AG04450 (cell line): ENCODE measurements at places on chromosomes 4 and X. TPM values are rescaled to one million over a fixed set of nuclear protein-coding genes. Genes with fewer than 3 reads are reported as not detected.

The SRPX2 gene
- 87.1 and 92.9 TPM in 2 replicates for polyA plus RNA-seq

The RRH gene
- polyA plus RNA-seq = 0.07 and 0.15 TPM in 2 replicates

DNA sequence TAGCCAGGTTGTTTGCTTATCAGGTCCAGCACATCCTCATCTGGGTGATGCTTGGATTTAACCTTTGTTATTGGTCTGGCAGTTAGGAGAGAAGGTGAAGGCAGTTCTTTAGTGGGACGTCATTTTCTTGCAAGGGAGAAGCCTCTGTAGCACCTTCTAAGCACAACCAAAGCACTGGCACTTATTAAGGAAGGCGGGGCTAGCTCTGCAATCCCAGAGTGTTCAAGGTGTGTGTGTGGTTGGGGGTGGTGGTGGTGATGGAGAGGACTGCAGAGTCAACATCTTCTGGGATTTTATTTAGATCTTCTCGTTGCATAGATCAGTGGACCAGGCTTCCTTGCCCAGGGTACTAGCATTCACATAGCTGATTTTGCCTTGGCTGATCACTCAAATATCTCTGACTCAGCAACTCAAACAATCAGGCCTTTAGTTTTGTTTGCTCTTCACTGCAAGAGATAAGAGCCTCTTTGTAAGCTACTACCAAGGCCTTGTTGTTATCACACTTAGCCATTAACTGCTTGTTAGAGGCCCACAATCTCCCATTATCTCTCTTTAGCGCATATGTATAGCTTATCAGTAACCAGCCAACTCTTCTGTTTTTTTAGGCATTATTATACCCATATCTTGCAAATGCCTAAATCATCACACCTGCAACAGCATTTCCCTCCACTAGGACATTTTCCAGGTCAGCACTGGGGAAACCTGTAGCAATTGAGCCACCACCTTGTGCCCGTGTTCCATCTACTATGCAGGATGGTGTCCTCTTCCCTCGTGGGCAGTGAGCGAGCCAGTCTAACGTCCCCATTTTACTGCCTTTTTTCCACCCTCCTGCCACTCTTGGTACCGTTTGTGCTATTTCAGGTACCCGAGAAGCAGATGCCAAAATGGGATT, 36.5 kb upstream of the LINC00632 start:
- DNase-seq = no peak

GRCh38 chr4:154349829-154350228, 141.8 kb downstream of the DCHS2 start:
- no peak for DNase-seq

The F11 gene
- not detected in 2 replicates for polyA plus RNA-seq

DNA sequence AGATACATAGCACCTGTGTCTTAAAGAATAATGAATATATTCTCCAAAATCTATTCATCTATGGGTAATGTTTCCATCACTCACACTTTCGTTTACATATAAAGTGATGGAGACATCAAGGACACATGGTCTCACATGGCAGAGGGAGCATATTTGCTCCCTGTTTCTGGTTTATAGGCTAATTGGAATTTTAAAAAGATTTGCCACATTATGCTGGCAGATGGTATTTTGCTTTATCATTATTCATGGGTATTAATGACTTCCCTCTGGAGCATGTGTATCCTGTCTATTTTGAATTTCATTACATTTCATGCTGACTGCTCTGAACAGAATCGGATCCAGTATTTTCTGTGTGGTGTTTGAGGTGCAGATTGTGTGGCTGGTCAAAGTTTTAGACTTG, 79.0 kb downstream of the PDGFRA start:
- no peak for DNase-seq

DNA sequence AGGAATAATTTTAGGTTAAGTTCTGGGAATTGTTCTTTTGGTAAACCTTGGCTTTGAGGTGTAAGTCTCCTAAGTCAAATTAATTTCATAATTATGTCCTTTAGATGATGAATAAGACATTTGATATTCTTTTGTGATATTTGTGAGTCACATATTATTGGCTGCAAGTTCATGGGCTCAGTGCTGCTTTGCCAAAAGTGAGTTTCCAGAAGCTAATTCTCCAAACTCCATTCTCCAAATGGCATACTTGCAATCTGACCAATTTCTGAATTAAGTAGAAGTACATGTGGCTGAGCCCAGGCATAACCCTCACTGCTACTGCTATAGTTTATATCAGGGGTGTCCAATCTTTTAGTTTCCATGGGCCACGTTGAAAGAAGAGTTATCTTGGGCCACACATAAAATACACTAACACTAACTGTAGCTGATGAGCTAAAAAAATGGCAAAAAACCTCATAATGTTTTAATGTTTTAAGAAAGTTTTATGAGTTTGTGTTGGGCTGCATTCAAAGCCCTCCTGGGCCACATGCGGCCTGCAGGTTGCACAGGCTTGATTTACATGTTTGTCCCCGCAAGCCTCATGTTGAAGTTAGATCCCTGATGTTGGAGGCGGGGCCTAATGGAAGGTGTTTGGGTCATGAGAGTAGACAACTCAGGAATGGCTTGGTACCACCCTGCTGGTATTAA, 196.1 kb downstream of the ZNF330 start:
- DNase-seq = no peak

The STATH gene
- not detected in 2 replicates for polyA plus RNA-seq

DNA sequence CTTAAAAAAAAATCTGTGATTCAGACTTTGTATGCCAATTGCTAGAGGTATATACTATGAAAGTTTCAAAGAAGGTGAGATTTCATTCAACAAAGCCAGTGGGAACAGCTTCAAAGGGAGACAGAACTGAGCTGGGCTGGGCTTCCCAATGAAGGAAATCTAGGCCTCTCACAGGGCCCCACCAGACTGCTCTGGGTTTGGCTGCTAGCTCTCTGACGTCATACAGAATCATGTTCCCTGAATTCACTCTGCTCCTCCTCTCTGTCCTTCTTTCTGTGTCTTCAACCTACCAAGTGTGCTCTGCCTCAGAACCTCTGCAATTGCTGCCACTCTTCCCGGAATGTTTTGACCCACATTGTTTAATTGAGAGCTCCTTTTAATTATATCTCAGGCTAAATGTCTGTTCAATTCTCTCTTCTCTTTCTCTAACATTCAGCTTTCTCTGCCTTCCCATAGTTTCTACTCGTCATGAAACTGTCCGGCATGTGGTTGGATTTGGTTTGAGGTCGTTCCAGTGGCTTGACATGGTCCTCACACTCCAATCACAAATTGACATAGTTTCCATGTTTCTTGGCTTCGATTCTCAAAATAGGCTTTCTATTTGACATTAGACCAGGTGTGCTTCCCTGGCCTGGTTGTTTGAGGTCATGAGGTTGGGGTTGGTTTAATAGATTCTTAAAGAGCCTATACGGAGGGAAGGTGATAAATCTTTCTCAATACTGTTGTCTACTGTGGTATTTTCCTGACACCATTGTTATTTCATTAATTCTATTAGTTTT, 282.1 kb upstream of the EMCN start:
- DNase-seq = no peak

DNA sequence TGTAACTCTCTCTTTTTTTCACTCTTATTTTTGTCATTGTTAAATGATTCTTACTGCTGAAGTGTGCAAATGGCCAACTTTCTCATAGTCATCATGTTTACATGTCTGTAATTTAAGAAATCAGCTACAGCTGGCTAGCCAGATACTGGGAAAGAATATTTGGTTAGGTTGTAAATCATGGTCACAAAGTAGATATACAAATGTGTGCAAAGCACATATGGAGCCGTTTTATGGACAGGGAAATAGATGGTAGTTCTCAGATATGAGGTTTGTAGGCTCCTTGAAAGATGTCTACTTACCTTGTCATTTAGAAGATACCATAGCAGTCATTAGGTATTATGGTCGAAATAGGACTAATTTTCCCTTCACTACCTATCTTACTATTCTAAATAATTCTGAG, 430.4 kb downstream of the ADGRL3 start:
- DNase-seq = no peak

DNA sequence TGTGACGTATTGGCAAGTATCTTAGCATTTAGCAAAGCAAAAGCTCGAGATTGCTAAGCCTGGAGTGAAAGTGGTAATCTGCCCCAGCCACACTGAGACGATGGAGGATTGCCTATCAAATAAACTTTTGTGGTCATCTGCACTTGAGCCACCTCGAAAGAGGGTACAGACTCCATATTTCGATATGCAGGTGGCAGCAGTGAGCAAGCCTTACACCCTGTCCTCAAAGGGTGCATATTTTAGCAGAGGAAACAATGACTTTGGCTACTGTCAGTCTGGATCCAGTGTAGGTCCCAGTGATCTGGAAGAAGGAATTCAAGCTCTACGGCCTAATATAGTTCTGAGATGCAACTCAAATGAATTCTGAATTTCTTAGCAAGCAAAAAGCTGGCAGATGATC, 153.9 kb downstream of the ATG4A start:
- no peak for DNase-seq

- DNase-seq = no peak
These were observed 39.2 kb upstream of the USP9X start for GRCh38 chrX:41045960-41046567.

DNA sequence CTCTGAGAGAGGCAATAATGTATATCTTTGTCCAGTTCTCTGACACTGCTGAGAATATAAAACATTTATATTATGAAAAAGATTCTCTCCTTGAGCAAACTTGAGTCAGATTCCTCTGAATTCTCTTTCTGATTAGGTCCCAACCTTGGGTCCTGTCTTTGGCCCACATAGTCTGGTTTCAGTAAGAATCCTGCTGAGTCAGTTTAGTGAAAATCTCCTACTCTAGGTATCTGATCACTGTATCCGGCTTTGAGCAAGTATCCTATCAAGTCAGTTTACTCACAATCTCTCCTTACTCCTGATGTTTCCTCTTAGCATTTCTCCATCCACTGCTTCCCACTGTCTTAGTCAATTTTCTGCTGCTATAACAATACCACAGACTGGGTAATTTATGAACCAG, 253.9 kb downstream of the OPHN1 start:
- no peak for DNase-seq

The QRFPR gene
- polyA plus RNA-seq = not detected in 2 replicates

DNA sequence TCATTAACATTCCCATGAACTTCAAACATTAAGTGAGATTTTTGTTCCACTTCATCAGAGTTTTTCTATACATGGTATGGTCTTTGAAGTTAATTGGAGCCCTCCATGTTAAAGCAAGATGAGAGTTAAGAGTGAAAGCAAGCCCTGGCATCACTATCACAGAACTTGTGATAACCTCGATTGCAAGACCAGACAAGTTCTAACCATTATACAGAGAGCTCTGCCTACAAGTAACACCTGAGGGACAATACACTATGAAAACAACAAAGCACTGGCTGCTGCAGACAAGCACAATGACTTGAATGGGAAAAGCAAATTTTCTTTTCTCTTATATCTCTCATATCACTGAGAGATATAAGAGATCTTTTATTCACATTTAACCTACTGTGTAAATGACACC, 126.6 kb upstream of the GYPA start:
- DNase-seq = no peak

DNA sequence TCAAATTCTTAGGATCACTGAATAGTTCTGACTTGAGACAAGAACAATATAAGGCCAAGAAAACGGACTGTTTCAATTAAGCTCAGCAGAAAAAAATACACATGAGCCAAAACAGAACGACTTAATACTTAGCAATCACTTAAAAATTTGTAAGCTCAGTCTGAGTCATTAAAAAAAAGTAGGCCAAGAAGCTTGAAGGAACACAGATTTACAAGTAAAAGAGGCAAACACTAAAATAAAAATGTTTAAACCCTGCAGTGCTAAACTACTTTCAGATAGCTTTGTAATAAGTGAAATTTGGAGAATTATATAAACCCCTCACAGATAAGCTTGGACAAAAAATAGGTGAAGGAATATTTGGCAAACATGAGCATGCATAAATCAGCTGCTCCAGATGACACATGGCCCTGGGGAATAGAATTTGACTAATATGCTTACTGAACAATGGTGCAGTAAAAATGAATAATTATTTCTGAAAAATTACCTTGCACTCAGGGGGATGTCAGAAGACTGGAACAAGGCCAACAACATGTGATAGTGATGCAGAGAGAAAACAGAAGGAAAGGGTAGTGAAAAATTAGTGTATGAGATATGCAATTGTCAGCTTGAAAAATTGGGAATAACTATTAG, 49.6 kb downstream of the LNX1 start:
- peak; percentile 68 for DNase-seq

DNA sequence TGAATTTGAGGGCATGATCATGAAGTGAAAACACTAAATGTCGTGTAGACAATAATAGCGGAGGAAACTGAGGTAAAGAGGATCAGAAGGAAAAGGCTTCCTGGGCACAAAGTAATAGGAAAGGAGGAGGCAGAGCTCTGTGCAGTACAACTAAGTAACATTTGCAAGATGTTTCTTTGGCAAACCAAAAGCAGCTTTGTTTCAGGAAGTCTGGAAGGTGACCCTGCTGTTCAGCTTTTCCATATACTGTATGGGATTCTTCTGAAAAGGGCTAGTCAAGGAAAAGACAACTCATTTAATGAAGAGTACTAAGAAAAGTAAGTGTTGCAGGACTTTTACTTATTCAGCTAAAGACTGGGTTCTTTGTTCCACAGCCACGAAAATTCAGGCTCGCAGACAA, 463.1 kb downstream of the PCDH7 start:
- DNase-seq = no peak

The NXF3 gene
- polyA plus RNA-seq = not detected in 2 replicates

GRCh38 chrX:135438734-135439043, 16.9 kb downstream of the SMIM10L2A start:
- no peak for DNase-seq

GRCh38 chr4:38383646-38384121, 280.3 kb upstream of the KLF3 start:
- no peak for DNase-seq

DNA sequence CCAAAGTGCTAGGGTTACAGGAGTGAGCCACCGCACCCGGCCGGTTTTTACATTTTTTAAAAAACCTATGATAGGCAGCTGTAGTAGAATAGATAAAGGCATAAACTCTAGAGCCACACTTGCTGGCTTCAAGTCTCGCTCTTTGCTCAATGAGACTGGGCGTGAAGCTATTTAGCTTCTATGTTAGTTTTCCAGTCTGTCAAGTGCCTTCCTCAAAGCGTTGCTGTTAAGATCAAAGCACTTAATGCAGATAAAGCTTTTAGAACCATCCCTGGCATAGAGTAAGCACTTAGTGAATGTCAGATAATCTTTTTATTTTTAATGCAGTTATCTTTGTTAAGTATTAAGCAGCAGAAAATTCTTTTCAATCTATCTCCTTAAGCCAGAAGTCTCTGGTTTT, 42.0 kb upstream of the BMPR1B start:
- no peak for DNase-seq

DNA sequence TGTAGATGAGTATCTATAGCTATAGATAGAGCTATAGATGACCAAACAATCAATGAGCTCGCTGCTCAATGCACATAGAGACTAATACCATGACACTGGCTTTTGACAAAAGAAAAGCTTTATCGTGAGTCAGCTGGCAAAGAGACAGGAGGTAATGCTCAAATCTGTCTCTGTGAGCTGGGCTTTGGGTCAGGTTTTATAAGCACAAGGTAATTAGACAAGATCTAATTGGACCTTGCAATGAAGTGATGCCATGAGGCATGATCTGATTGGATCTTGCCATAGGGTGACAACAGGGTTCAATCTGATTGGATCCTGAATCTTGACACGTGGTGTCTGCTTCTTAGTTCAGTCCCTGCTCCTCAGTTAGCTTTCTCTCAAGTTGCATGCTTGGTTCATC, 180.7 kb upstream of the MXRA5 start:
- no peak for DNase-seq

GRCh38 chr4:791898-792625, 33.9 kb downstream of the CPLX1 start:
- DNase-seq = no peak

The RHOXF2B gene
- polyA plus RNA-seq = not detected in 2 replicates

GRCh38 chr4:1321946-1322650, 24.9 kb upstream of the UVSSA start:
- no peak for DNase-seq

The SHROOM2 gene
- 9.9 and 13.2 TPM in 2 replicates for polyA plus RNA-seq
